Cerebellum (tissue), 4 donors: ENCODE measurements at places on chromosomes 3 and 15. TPM values are rescaled to one million over a fixed set of nuclear protein-coding genes. Genes with fewer than 3 reads are reported as not detected.
A peak's percentile ranks its signal among the peaks of the same experiment; 100 is the strongest.

Gene RTP1
- total RNA-seq, result 0.27 TPM

GRCh38 chr3:58627570-58627885 lies 39.0 kb downstream of the FAM3D start:
- DNase-seq, result peak; percentile 73

- DNase-seq, result no peak
Observed at GRCh38 chr3:138938877-138939560, 7.9 kb downstream of the FOXL2 start.

GRCh38 chr15:87200149-87200548 lies 1056.4 kb downstream of the NTRK3 start:
- DNase-seq, result no peak

DNA sequence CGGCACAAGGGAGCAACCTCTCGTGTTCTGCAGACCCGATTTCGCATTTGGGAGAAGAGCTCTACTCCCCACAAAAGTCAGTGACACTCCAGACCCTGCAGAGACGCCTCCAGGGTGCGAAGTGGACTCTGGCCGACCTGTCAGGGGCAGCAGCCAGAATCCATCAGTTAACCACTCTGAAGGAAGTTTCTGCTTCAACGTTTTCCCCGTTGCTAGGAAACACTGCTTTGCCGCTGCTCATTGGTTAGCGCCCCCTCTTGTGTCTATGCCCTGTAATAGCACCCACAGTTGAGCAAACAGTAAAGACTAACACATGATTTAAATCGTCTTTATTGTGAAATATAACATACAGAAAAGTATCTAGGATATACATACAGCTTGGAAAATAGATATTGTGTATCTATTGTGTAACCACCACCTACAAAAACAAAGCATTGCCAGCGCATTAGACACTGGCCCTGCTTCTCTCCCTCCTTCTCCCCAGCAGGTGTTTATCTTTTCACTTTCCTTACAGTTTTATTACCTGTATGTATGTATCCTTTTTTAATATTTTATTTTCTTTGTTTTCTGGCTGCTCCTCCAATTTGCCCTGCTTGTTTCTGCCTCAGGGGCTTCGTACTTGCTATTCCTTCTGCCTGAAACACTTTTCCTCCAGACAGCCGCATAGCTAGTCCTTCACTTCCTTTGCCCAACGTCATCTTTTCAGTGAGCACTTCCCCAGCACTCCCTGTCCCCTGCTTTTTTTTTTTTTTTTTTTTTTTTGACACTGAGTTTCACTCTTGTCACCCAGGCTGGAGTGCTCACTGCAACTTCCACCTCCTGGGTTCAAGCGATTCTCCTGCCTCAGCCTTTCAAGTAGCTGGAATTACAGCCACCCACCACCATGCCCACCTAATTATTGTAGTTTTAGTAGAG lies 38.8 kb downstream of the TMEM40 start:
- peak; percentile 84 for DNase-seq

Gene ANKRD63
- total RNA-seq, result 0.27 TPM

GRCh38 chr3:194129581-194130133 lies 6.3 kb upstream of the HES1 start:
- no peak for DNase-seq

Gene MTHFS
- total RNA-seq, result 18.4 TPM

GRCh38 chr3:45226206-45226915 lies at the start of gene TMEM158:
TMEM158 (minus strand) TSS chr3:45226287; CDS start chr3:45226027, 260 bp downstream.
- peak; percentile 95 for DNase-seq

GRCh38 chr15:67150023-67150860 lies 84.8 kb downstream of the SMAD3 start:
- DNase-seq, result no peak
